ENCODE measurements at places on chromosomes 6 and 20. TPM values are rescaled to one million over a fixed set of nuclear protein-coding genes. Genes with fewer than 3 reads are reported as not detected.

The TAP2 gene
- 13.3 TPM for polyA plus RNA-seq

The MCCD1 gene
- not detected for polyA plus RNA-seq

The NQO2 gene
- 21.1 TPM for polyA plus RNA-seq

The RREB1 gene
- 33.8 TPM for polyA plus RNA-seq

DNA sequence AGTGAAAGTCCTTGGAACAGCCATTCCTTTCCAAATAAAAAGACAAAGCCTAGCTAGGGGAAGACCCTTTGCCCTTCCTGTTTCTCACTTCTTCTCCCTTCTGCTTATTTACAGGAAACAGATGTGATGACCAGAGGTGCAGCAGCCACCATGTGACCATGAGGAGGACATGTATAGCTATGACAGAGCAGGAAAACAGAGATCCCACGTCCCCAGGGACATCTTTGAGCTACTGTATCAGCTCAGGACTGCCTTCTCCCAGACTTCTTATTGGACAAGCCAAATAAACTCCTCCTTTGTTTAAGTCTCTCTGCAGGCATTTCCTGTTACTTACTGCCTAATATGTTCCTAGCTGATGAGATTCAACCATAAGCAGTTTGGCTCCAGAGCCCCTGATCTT lies 133.1 kb upstream of the MLN start:
- H3K36me3 ChIP-seq, result no peaks in the 10 kb centered on the region
- H3K27ac ChIP-seq, result no peak overlapping the region
- H3K4me1 ChIP-seq, result peaks cover 6% of the 10 kb centered on the region
- no peak overlapping the region for H3K4me3 ChIP-seq
- no peaks in the 10 kb centered on the region for H3K27me3 ChIP-seq
- DNase-seq, result no peak

GRCh38 chr6:136757150-136757549 lies 35.1 kb downstream of the MAP3K5 start:
- no peak for DNase-seq
- H3K4me1 ChIP-seq, result peaks cover 2% of the 10 kb centered on the region
- no peak overlapping the region for H3K27ac ChIP-seq
- no peaks in the 10 kb centered on the region for H3K36me3 ChIP-seq
- H3K27me3 ChIP-seq, result no peaks in the 10 kb centered on the region

DNA sequence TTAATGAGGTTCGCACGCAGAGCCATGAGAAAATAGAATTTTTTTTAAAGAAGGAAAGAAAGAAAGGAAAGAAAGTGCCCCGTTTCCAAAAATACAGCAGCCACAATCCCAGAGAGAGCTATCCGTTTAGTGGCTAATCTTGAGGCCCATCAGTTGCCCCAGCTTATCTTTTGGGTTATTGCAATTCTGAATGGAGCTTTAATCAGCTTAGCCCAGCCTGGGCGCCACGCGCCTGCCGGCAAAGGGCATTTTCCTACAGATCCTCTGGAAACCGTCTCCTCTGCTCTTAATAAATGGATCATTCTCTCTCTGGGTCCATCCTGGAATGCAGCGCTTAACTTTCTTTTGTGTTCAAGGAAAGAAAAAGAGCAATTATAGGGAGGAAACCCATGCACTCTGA lies 413.3 kb downstream of the MAFB start:
- H3K4me1 ChIP-seq, result no peaks in the 10 kb centered on the region
- no peaks in the 10 kb centered on the region for H3K36me3 ChIP-seq
- H3K27ac ChIP-seq, result no peak overlapping the region
- DNase-seq, result no peak
- H3K27me3 ChIP-seq, result no peaks in the 10 kb centered on the region

- no peak overlapping the region for H3K27ac ChIP-seq
- H3K4me1 ChIP-seq, result no peaks in the 10 kb centered on the region
- H3K36me3 ChIP-seq, result no peaks in the 10 kb centered on the region
- no peak overlapping the region for H3K4me3 ChIP-seq
- no peak for DNase-seq
These were observed 167.4 kb upstream of the LRFN2 start for GRCh38 chr6:40754461-40755045.

- no peak overlapping the region for H3K4me3 ChIP-seq
- DNase-seq, result no peak
- H3K27me3 ChIP-seq, result no peaks in the 10 kb centered on the region
- no peaks in the 10 kb centered on the region for H3K36me3 ChIP-seq
- H3K4me1 ChIP-seq, result no peaks in the 10 kb centered on the region
- no peak overlapping the region for H3K27ac ChIP-seq
These were observed 100.5 kb downstream of the ERMARD start for GRCh38 chr6:169851641-169852503.

GRCh38 chr6:151276112-151276740 lies 36.5 kb downstream of the AKAP12 start:
- no peak for DNase-seq
- H3K27me3 ChIP-seq, result no peaks in the 10 kb centered on the region
- H3K36me3 ChIP-seq, result no peaks in the 10 kb centered on the region
- H3K27ac ChIP-seq, result no peak overlapping the region

All from large intestine (tissue), 12 donors.